ENCODE measurements at places on chromosomes 16 and 17.
A peak's percentile ranks its signal among the peaks of the same experiment; 100 is the strongest.

DNA sequence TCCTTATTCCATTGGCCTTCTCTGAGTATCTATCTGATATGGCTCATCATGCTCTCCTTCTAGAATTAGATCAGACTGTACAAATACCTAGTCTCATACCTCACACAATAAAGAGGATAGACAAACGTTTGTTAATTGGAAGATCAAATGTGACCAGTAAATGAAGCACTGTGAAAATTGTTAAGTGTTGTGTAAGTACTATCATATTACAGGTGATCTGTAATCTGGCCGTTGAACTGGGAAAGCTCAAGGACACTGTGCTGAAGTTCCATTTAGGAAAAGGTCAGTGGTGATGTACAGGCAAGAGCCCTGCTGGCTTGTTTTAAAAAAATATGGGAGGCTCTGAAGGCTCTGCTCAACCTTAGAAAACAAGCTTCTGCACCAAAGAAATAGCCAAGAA lies 38.5 kb upstream of the CORO6 start:
- DNase-seq: no peak

DNA sequence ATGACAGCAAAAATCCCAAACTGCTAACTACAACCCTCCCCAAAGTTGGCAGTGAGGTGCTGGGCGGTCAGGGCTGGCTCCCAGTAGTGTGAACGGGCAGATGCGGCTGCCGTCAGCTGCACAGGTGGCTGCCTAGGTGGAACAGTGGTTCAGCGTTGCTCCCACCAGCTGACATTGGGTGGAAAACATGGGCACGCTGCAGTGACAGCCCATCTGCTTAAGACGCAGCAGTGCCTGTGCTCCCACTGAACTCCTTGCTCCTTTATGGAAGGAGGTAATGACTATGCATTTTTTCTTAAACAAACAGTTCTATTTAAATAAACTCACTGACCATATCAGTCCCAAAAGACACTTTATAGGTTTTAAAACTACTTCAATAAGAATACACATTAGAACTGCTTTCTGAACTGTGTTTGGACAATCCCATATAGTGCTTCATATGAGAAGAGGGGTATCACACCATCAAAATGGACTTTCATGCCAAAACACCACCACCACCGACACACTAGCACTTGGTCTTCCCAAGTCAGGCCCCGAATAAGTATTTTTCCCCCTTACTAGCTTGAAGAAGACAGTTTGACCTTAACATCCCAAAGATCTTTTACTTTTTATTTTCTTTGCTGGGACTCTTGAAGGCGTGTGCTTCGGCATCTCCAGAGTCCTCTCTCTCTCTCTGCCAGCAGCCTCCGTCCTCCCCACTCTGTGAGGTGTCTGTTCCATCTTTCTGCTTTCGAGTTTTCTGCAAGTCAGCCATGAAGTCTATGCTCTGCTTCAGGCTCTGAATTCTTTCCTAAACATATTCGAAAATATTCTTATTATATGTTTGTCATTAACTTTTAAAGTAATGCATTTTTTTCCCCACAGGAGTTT lies 34.4 kb downstream of the BRD7 start:
- DNase-seq: no peak

DNA sequence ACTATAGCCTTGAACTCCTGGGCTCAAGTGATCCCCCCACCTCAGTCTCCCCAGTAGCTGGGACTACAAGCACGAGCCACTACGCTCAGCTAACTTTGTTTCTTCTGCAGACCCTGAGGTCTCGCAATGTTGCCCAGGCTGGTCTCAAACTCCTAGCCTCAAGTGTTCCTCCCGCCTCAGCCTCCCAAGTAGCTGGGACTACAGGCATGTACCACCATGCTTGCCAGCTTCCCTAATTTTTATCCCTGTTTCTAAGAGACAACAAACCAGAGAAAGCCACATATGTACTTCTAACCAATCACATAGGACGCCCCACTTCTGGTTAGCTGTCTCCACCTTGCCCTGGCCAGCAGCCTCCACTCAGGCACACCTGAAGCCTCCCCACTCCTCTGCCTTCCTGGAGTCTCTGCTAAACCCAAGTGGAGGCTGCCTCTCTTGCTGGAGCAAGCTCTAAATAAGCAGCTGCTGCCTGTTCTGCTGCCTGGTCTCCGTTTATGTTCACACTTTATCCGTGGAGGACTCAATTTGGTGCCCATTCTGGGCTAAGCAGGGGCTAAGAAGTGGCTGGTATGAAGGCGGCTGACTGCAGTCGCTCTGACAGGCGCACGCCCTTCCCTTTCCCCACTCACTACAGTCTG lies 24.7 kb downstream of the NSMCE1 start:
- no peak for DNase-seq

DNA sequence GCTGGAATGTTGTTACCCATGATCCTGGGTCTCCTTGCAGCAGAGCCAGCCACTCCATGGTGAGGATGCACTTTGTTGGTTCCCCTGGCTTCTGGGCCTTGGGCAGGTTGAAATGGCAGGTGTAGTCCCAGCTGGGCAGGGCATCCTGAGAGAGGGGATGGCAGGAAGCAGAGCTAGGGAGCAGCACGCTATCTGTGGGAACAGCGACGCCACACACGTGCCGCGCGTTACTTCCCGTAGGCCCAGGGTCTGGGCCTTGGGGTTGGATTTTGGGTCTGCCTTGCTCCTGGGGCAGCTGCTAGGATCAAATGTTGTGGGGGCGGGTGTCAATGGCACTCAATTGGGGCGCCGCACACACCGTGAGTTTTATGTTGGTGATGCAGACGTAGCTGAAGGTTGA lies 368.0 kb downstream of the CPPED1 start:
- no peak for DNase-seq

DNA sequence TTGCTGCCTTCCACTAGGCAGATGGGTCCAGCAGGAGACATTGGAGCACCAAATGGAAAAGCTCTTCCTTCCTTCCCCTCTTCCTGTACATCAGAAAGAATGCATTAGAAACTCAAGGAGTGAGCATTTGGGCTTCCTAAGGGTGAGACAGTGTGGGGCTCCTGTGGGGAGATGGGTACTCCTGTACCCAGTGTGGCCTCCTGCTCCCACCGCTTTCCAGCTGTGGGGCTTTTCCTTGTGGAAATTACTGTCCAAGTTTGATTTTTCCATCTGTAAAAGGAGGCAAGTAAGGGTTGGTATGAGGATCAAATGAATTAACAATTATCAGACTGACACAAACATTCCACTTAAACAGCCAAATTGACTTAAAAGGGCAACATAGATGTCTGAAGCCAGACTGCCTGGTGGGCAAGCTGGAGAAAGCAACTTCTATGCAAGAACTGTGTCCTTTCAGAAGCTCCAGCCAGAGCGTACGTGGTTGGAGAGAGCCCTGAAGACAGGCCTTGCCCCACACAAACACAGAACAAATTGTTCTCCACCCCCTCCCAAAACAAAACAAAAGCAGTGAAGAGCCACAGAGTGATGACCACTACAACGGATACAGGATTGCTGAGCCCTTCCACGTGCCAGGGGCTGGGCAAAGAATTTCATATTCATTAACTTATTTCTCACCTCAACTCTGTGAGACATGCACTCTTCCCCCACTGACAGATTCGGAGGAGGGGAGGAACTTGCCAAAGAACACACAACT lies 23.1 kb upstream of the ALDH3A1 start:
- DNase-seq: no peak

DNA sequence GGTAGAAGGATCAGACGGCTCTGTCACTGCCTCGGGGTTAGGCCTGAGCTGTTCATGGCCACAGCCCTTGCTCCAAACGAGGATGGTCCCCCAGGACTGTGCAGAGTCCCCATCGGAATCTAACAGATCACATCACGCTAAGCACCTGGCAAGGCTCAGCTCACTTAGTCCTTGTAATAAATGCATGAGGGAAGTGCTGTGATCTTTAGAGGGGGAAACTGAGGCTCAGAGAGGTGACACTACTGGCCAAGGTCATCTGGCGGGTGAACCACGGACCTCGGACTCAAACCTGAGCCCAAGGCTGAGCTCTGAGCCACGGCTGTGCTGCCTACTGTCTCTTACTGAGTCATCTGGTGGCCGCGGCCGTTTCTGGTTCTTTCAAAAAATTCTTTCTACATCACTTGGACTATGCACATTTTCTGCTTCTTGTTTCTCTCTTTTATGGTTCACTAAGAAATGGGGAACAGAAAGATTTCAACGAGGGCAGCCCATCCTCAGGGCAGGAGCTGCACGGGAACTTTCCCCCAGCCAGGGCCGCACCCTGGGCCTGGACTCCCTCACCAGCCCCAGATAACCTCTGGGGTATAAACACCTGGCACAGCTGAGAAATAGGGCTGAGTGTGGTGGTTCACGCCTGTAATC lies 55.6 kb downstream of the COTL1 start:
- no peak for DNase-seq

GRCh38 chr16:77282345-77282744 lies 83.1 kb downstream of the SYCE1L start:
- DNase-seq: no peak

DNA sequence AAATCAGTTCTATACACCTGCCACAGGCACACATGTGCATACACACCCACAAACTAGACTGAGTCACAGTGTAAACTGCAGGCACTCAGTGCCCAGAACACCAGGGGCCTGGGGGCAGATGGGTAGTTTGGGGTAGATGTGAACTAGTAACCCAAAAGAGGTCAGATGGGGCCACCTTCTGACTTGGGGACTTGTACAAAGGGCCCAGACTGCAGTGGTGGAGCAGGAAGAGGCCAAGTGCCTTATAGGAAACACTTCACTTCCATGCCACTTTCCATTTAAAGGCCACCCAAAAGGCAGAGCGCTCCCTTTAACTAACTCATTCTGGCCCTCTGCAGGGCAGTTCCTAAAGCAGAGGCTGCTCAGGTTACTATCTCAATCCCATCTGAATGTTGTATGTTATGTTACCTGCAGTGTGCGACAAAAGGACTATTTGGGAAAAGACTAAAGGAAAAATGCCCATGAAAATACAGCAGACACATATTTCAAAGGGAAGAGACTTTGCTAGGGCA lies 27.8 kb upstream of the ERN1 start:
- DNase-seq: no peak

- peak; percentile 24 for DNase-seq
Measured at GRCh38 chr16:1533443-1533951, at the start of gene TMEM204. TMEM204 (plus strand) TSS chr16:1533666; CDS start chr16:1534276, 610 bp downstream.

- DNase-seq: no peak
Measured at GRCh38 chr16:80208743-80209142, 332.1 kb upstream of the DYNLRB2 start.

DNA sequence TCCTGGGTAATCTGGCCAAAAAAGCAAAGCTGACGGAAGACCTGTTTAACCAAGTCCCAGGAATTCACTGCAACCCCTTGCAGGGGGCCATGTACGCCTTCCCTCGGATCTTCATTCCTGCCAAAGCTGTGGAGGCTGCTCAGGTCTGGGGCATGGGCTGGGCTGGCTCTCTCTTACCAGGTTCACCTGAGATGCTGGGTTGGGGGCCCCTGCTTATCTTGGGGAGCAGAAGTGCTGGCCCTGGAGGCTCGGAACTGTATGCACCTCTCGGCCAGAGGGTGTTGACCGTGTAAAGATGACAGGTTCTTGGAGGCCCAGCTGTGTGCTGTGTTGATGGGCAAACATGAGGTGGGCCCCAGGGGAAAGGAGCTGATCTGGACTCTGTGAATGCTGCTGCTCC lies 40.2 kb downstream of the GPT2 start:
- no peak for DNase-seq

- DNase-seq: no peak
Measured at GRCh38 chr17:81912441-81913309, 1.5 kb upstream of the PCYT2 start.

GRCh38 chr17:1029196-1029921 lies 32.4 kb downstream of the TIMM22 start:
- no peak for DNase-seq

DNA sequence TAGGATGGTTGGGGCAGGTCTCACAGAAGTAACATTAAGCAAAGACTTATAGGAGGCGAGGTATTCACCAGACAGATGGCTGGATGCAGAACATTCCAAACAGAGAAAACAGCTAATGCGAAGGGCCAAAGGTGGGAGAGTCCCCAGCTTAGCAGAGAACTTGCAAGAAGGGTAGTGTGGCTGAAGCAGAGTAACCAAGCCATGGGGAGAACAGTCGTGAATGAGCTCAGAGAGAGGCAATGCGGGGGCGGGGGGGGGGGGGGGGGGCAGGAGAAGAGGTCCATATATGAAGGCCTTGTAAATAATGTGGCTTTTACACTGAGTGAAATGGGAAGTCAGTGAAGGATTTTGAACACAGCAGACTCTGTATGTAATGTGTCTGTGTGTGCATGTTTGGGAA lies 81.3 kb downstream of the SMG6 start:
- DNase-seq: no peak

- DNase-seq: no peak
Measured at GRCh38 chr17:66444031-66444430, 141.6 kb downstream of the PRKCA start.

GRCh38 chr17:77498091-77498741 lies 357.4 kb downstream of the SEC14L1 start:
- DNase-seq: no peak
